Effector CD4-positive, alpha-beta T cell (primary cell): ENCODE measurements at places on chromosomes 12 and 14.

- no peak for DNase-seq
These were observed 33.3 kb downstream of the TTC7B start for GRCh38 chr14:90782892-90783291.

DNA sequence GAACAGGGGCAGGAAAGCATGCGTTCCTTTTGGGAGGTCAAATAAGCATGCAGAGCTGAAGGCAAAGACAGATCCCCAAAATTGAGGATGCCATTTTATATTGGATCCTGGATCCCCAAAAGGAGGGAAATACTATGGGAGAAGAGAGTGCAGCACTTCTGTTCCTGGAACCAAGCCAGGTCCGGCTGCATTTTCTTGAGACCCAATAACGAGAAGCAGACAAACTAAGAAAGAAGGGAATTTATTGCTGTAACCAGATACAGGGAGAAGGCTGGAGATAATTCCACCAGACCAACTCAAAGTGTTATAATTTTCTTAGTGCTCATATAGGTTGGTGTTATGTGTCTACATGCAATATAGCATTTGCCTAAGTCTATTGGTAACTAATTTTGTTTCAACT lies 60.8 kb downstream of the PDE6H start:
- DNase-seq: no peak

DNA sequence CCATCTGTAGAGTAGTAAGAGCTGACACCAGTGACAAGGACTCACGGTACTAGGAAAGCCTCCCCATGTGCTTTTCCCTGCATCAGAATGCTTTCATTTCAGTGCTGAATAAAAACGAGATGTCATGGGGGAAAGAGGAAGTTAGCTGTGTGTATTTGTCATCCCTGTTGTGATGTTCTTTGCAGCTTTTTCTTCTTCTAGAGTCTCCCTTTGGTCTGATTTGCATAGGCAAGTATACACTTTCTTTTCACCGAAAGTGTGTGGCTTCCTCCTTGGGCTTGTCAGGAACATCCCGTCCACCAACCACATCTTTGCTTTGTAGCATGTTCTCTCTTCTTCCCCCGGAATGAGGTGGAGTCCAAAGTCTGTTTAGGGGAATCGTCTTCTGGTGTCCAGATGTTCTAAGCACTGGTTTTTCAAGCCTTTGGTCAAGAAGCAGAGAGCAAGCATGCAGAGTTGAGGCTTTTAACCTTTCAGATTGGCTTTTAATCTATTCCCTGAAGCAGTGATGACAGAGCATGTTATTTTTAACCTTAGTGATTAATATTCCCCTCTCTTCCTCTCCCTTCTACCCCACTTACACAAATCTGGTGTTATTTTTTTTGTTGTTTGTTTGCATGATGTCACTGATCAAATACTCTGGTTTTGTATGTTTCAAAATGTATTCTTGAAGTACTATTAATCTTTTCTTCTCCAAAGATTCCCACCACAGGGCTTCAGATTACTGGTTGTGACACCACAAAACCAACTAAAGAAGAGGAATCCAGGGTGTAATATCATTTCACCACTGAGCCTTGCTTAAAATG lies 163.4 kb downstream of the SAMD4A start:
- DNase-seq: no peak

- no peak for DNase-seq
These were observed 326.3 kb downstream of the ZFP36L1 start for GRCh38 chr14:68466491-68466977.

GRCh38 chr14:74611650-74612349 lies at the start of gene LTBP2:
LTBP2 (minus strand) TSS chr14:74612237; CDS start chr14:74611944, 293 bp downstream.
- peak; percentile 15 for DNase-seq

- DNase-seq: no peak
These were observed 23.1 kb downstream of the PIK3C2G start for GRCh38 chr12:18284386-18284785.
